ENCODE measurements at places on chromosomes 2 and 18.
A peak's percentile ranks its signal among the peaks of the same experiment; 100 is the strongest.

GRCh38 chr2:44936715-44937687, 4.5 kb upstream of the SIX3 start:
- no peak for DNase-seq

DNA sequence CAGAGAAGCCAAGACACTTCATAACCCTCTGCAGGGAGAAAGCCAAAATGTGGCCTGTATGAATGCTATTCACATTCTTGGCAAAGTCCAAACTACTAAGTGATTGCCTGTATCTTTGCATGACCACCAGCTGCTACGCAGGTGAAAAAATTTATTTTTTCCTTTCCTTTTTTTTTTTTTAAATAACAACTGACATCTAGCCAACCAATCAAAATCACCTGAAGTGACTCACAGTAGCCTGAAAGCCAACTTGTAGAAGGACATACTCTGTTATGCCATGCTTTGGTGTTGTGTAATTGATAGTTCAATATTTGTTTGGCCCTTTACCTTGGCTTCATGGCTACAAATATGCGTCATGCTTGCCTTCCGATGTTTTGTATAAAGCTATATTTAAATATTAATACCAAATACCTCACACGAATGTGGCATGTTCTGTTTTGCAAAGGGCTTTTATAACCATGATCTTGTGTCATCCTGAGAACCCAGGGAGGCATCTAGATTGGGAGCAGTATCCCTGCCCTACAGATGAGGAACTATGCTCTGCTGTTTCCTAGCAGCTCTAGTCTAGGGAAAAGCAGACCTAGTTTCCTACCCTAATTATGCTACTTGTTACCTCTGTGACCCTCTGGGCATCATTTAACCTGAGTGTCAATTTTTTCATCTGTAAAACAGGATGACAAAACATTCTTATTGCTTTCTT, 102.1 kb downstream of the MYOM1 start:
- DNase-seq: no peak

GRCh38 chr18:48939205-48940097, 11.3 kb downstream of the SMAD7 start:
- DNase-seq: no peak

- no peak for DNase-seq
These were observed 179.6 kb downstream of the BARD1 start for GRCh38 chr2:214629875-214630274.

DNA sequence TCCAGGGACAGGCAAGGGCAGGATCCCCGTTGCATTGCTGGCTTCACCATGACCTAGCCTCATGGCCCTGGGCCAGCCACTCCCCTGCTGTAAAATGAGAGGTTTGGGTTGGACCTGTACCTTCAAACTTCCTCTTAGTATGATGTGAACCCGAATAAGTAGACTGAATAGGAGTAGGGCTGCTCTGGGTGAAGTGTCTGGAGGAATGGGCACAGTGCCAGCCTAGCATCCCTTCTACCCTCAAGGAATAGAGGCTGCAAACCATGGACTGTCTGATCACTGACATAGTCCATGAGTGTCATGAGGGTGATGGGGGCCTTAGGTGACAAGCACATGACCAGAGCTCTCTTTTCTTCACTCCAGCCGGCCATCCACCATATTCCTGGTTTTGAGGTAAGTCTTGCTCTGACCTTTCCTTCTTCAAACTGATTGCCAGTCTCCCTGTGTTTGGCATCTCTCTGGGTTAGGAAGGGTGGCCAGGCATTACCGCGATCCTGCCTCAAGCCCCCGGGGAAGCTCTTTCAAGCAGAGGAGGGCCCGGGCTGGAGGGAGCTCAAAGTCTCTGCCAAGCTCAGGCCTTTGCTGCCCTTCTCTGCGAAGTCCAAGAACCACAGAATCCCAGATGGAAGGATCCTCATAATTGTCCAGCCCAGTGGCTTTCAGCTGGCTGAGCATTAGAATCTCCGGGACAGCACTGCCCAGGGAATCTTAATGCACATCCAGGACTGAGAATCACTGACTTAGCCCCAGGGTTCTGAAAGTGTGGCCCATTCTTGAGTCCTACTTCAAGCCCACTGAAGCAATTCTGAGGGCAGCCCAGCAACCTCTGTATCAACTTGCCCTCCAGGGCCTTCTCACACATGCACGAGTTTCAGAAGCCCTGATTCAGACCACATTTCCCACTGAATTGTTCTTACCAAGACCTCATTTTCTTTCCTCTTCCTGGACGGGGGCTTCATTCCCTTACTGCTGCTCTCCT, 148.1 kb downstream of the DYSF start:
- no peak for DNase-seq

- no peak for DNase-seq
These were observed 29.7 kb upstream of the ALLC start for GRCh38 chr2:3628241-3628679.

DNA sequence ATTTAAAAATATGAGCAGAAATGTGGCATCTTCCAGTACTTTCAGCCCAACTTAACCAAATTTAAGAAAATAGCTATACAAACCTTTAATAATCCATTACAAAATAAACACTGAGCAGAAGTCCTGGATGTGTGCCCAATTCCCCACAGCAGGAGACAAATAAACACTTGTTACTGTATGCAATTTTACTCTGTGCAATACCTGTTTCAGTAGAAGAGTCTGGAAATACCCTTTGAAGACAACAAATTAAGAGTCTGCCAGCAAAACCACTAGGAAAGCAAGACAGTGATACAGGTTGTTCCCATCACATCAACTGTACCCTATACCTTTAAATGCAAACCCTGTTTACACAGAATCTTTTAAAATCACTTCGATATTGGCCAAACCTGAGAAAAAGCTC, 41.4 kb upstream of the RNU4ATAC start:
- DNase-seq: no peak

GRCh38 chr2:58376592-58376991, 135.5 kb upstream of the FANCL start:
- no peak for DNase-seq

DNA sequence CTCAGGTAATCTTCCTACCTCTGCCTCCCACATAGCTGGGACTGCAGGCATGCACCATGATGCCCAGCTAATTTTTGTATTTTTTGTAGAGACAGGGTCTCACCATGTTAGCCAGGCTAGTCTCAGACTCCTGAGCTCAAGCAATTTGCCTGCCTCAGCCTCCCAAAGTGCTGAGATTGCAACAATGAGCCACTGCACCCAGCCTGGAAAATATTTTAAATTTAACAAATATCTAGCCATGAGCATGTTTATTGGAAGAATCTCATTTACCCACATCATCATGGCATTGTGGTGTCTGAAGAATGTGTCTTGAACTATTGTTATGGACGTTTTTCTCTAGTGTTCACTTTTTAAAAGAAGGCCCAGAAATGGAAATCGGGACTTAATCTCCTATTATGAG, 231.8 kb downstream of the MBD5 start:
- DNase-seq: no peak

DNA sequence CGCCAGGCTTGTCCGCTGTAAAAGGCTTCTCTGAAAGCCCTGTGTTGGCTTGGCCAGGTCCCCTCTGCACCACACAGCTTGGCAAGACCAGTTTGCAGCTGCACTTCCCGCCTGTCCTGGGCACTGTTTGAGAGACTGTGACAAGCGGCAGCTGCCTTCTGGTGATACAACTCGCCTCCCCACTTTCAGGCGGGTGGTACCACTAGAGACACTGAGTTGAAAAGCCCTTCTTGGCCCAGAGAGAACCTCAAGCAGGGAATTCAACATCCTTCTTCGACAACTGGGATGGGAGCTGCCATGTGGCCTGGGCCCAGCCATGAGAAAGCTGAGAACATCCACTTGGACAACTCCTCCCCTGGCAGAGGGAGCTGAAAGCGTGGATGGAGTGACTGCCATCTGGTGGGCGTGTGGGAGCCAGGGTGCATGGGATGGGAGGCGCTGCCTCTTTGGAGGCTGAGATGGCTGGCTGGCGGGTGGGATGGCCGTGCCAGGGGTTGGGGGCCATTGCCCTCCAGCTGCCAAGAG, 125.5 kb upstream of the REV1 start:
- no peak for DNase-seq

- no peak for DNase-seq
These were observed 11.6 kb upstream of the HNMT start for GRCh38 chr2:137952586-137953129.

- no peak for DNase-seq
These were observed 89.1 kb downstream of the ZEB2 start for GRCh38 chr2:144430722-144431391.

GRCh38 chr2:210559182-210559581, 2.8 kb downstream of the CPS1 start:
- DNase-seq: no peak

DNA sequence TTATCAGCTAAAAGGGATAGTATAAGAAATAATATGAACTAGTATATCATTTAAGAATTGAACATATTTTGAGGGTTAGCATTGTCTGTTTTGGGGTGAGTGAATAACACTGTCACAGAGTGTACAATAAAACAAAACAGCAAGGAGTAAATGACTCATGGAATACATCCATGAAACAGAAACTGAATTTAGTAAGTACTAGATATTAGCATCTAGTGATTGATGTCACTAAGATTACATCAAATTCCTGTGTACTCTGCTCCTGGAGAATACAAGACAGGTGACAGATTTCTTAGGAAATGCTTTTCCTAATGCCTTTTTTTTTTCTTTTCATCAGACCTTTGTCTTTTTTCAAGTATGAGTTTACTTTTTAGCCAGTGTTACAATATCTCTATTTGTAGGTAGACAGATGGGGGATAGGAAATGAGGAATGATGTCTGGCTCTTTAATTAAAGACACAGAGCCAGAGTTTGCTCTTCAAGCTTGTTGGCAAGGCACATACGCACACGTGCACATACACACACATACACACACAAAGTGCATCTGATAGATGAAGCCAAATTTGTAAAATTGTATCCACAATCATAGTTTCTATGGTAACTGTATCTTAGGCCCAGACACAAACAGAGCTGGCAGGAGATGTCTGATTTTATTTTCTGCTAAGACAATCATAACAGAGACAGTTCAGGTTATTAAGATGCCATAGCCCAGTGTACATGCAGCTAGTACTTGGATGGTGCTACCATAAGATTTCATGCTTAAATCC, 138.2 kb upstream of the NRP2 start:
- DNase-seq: no peak

DNA sequence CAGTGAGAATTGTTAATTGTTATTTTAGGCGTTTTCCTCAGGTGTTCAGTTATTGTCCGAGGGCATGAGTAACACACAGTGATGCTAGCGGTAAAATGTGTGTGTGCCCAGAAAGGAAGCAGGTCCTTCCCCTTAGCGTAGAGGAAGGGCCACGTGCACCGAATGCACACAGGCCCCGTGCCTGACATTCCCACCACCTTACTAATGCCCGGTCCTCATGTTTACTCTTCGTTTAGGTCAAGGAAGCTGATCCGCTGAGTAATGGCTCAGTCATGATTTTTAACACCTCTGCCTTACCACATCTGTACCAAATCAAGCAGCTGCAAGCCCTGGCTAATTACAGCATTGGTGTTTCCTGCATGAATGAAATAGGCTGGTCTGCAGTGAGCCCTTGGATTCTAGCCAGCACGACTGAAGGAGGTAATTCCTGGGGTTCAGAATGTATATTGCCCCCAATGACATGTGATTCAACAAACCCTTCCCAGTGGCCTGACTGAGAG, 76.7 kb downstream of the MERTK start:
- peak; percentile 20 for DNase-seq

GRCh38 chr2:18403921-18404522, 156.4 kb downstream of the RDH14 start:
- DNase-seq: no peak

- DNase-seq: no peak
These were observed 442.1 kb upstream of the DCC start for GRCh38 chr18:51897884-51898283.

- DNase-seq: peak; percentile 71
These were observed 411.7 kb downstream of the DSEL start for GRCh38 chr18:67104700-67105284.

GRCh38 chr2:227406177-227407031, 18.7 kb upstream of the SCYGR1 start:
- DNase-seq: peak; percentile 45

GRCh38 chr2:240664622-240665021, 18.1 kb downstream of the AQP12B start:
- DNase-seq: no peak

- peak; percentile 92 for DNase-seq
These were observed 137.9 kb upstream of the CXCR4 start for GRCh38 chr2:136255648-136256461.

DNA sequence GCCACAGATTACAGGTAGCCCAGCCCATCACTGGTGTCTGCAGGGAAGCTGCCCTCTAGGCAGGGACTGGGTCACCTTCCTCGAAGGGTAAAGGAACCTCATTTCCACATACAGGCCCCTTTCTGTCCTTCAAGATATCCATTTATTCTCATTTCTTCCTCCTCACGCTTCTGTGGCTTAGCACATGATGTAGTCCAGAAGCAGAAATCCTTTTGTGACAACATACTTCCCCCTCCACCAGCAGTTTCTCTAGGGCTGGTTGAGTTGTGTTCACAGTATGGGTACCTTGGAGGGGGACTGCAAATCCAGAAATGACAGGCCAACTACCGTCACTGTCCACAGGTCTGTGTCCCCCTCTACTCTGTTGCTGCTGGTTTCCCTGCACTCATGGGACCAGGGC, 364.9 kb downstream of the ANAPC1 start:
- peak; percentile 63 for DNase-seq

DNA sequence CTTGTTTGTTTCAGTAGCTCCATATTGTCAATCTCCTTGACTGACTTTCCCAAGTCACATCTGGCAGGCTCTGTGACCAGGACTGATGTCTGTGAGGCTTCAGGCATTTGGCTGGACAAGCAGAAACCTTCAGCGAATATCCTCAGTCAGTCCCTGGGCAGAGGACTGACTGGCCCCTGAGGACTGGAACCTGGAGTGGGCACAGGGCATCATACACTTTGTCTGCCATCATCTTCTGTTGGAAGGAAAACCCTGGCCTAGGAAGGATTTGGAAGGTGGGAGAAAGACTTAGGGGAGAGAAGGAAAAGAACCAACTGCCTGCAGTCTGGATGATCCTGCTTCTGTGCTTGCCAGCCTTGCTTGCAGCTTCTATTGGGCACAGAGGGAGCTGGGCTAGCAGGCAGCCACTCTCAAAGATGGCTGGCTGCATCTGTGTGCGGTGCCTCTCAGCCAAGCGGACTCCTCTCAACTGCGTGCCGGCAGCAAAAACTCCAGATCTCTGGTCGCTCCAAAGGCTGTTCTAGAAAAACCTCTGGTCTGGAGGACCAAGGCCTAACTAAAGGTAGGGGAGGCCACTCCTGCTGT, 126.8 kb downstream of the MARCHF4 start:
- DNase-seq: no peak

GRCh38 chr2:196244966-196245365, 73.6 kb upstream of the STK17B start:
- DNase-seq: no peak

GRCh38 chr2:240877460-240878340, 9.1 kb downstream of the AGXT start:
- DNase-seq: no peak

- DNase-seq: no peak
These were observed 23.5 kb downstream of the SLC4A1AP start for GRCh38 chr2:27687232-27687631.

GRCh38 chr2:38581193-38582147, 21.3 kb downstream of the HNRNPLL start:
- DNase-seq: peak; percentile 91

GRCh38 chr2:54750040-54750439, 26.6 kb downstream of the EML6 start:
- DNase-seq: no peak
